ENCODE measurements at places on chromosomes 1 and 21. TPM values are rescaled to one million over a fixed set of nuclear protein-coding genes. Genes with fewer than 3 reads are reported as not detected.

The FCRL5 gene
- not detected for total RNA-seq

DNA sequence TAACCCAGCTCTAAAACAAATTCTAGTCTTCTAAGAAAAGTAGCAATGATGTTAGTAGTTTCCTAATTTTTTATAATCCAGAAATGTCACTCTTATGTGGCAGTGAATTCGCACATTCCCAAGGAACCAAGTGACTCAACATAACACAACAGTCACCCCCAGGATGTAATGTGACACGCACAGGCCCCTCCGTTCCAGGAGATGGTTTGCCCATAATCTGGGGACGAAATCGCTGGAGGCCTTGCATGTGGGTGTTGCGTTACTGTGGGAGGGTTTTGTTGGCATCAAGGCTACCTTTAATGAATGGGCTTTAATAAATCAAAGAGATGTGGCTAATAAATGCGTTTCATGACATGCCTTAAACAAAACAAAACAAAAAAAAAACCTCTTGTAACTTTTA lies 50.9 kb downstream of the EVA1C start:
- DNase-seq: no peak

GRCh38 chr1:75265792-75266191 lies 131.6 kb downstream of the LHX8 start:
- no peak for DNase-seq

The SLC44A5 gene
- 0.14 TPM for total RNA-seq

GRCh38 chr1:245256528-245256927 lies 101.7 kb downstream of the KIF26B start:
- DNase-seq: no peak
